ENCODE measurements at places on chromosomes 5 and 9.
A peak's percentile ranks its signal among the peaks of the same experiment; 100 is the strongest.

- no peak for DNase-seq
These were observed 669.0 kb downstream of the ACTL7B start for GRCh38 chr9:108186642-108187395.

DNA sequence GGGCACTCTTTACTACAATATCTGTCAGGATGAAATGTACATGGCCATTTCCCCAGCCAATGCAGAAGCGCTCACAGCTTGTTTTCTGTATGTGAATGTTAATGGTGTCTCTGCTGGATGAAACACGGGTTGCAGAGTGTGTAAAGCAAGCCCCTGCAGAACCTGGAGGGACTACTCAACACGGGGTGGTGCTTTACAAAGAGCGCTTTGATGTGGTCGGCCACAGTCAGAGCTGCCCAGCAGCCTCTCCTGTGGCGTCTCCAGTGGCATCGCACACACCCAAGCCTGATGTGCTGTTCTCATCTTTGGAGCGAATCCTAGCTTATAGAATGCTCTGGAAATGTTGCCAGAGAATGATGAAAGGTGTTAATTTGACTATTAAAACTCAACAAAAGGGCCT lies 162.7 kb upstream of the NFIL3 start:
- DNase-seq, result no peak

- DNase-seq, result no peak
These were observed 27.9 kb downstream of the BDP1 start for GRCh38 chr5:71483355-71483754.

- DNase-seq, result no peak
These were observed 54.0 kb upstream of the SLC30A5 start for GRCh38 chr5:69039829-69040228.

- no peak for DNase-seq
These were observed 92.2 kb upstream of the SLC30A5 start for GRCh38 chr5:69001627-69002026.

GRCh38 chr5:58490402-58491050 lies 709 bp upstream of the GAPT start:
- no peak for DNase-seq

GRCh38 chr5:118220556-118221195 lies 767.7 kb downstream of the DTWD2 start:
- DNase-seq, result no peak

DNA sequence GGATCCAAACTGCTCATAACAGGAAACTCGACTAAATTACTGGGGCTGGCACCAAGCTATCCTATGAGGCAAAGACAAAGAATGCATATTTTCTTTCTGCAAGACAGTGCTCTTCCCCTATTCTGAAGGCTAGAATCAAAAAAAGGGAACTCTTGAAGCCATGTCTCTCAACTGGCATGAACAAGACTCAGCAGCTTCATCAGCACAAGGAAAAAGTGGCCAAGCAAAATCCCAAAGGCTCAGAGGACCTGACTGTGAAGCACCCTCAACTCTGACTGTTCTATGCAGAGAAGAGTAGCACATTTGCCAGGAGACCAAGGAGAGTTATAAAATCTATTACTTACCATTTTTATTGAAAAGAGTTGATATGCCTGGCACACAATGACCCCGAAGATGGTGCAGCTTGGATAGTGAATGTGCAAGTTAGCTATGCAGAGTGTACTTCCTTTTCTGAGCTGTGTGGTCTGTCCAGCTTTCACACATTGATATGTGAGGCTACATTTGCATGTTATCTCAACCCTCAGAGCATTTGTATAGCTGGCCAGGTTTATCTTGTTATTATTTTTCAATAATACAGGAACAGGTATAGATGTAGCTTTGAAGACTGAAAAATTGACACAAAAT lies 51.0 kb upstream of the FYB1 start:
- DNase-seq, result no peak

- DNase-seq, result no peak
These were observed 76.1 kb upstream of the CXCL14 start for GRCh38 chr5:135654761-135655467.

DNA sequence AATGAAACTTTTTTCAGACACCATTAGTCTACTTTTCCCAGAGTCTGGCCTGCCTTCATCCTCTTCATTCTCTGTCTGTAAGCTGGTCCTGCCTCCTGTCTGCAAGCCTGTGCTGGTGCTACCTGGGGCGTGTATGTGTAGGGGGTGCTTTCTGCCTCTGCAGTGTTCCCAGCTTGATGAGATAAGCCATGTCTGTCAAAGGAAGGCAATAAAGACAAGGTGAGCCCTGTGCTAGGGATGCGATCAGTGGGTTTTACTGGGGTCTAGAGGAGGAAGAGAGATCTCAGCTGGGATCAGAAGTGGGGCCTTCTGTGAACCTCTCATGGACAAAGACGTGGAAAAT lies 78.0 kb upstream of the TGFBR1 start:
- DNase-seq, result no peak

- DNase-seq, result no peak
These were observed 24.3 kb upstream of the PRRC1 start for GRCh38 chr5:127492854-127493738.

DNA sequence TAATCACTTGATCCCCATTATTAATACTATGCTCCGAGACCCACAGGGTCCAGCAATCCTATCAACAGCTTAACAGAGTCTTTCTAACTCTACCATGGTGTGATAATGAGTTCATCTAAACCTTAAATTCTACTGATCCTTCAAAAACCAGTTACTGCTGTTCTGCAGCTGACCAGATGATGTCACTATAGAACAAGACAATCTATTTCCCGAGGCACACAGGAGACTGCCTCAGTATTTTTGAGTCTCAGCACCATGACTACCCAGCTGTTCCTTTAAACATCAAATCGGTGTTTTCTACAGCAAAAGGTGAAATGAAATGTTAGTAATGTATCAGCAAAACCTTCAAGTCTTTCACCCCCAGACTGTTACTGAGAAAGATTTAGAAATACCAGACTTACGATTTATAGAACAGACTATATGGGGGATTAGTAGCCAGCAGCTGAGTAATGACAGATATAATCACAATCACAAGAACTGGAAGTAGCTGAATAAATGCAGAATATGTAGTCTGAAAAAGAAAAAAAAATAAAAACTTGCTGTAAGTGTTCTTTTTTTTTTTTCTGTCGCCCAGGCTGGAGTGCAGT lies 16.9 kb downstream of the DNAJC18 start:
- DNase-seq, result no peak

DNA sequence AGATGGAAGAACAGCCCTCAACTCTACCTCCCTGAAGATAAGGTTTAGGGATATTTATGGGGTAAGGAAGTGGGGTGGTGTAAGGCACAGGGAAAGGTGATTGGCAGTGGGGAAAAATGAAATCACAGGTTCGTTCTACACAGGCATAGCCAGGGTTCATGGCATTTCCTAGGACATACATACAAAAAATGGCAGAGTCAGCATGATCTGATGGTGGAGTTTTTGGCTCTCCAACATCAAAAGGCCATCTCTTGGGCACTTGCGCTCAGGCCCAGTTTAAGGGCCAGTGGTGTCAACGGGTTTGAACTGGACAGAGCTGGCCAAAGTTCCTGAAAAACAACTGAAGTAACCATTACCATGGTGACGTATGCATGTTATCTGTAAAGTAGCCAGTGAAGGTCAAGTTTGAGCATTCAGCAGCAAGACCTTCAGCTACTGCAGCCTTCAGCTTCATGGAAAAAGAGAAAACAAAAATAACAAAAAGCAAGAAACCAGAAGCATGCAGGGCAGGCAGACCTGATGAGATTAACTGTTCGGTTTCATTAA lies 92.8 kb downstream of the SMARCA2 start:
- no peak for DNase-seq

- no peak for DNase-seq
These were observed 68.1 kb downstream of the NIPBL start for GRCh38 chr5:36944607-36945225.

DNA sequence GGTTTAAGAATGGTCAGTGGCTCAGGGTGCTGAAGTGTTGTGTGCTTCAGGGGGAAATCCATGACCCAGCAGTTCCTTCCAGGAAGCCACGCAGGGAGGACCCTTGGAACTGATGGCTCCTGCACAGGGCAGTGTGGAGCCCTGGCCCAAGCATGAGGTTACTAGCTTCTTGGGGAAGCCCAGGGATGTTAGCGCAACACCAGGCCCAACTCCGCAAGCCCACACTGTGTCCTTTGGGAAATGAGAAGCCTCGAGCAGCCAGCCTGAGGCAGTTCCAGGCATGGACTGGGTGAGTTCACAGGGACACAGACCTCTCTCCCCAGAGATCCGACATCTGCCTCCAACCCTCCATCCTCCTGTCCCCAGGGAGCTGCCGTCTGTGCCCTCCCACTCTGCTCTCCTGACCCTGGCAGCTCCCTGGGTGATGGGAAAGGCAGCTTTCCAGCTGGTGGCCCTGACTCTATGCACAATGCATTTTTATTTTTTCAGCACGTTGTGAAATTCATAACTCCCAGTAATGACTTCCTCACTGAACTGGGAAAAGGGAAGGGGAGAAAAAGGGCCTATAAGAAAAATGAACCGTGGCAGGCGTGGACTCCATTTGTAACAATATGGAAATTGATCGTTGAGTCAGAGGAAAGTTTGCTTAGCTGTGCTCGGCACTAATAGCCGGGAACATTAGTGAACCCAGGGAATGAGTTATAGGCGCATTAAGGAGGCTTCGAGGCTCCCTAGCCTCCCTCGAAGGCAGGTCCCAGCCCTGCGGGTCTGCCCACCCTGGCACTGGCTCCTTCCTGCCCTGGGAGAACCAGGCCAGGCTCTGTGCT lies 34.1 kb downstream of the LMX1B start:
- DNase-seq, result no peak

- no peak for DNase-seq
These were observed 143.2 kb upstream of the DMRT1 start for GRCh38 chr9:698276-698675.

- no peak for DNase-seq
These were observed 926.3 kb upstream of the ARRDC3 start for GRCh38 chr5:92309336-92309991.

DNA sequence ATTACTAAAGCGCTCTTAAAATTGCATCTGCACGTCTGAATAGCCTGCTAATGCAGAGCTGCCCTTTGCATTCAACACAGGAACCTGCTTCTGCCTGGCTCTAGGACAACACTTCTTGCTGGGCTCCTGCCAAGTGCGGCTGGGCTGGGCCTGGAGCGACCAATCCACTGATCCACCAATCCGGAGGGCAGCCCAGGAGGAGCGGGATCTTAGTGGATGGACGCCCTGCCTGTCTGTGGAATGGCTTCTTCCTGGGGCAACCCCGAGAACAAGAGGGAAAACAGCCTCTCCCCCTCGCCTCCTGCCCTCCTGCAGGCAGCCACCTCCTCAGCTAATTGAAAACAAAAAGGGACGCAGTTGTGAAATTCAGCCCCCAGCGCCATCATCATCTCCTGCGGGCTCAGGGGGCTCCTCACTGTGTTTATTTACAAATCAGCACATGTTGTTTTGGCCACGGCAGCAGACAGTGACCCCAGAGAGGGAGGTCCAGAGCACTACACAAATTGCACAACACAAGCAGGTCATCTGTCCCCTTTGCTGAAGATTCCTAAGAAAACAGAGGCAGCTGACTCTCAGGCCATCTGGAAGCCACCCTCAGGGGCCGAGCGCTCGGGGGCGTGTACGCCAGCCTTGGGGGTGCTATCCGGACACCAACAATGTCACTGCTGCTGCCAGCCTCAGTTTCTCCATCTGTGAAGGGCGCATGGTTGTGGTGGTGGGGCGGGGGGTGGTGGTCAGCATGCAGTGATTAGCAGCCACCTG lies 57.3 kb downstream of the GADD45G start:
- peak; percentile 97 for DNase-seq

- DNase-seq, result no peak
These were observed 11.0 kb upstream of the RNU6ATAC start for GRCh38 chr9:134175291-134175807.

Measured in omental fat pad (tissue), 4 donors.